Cortex of kidney (tissue), 1 donor: ENCODE measurements at places on chromosomes 2 and 18.

DNA sequence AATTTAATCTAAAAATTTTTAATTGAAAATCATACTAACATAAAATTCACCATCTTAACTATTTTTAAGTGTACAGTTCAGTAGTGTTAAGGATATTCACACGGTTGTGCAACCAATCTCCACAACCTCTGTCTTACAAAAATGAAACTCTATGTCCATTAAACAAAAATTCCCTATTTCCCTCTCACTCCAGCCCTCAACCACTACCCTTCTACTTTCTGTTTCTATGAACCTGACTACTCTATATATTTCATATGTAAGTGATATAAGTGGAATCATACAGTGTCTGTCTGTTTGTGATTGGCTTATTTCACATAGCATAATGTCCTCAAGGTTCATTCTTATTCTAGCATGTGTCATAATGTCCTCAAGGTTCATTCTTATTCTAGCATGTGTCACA, 34.3 kb upstream of the OSBPL6 start:
- no peak for DNase-seq

DNA sequence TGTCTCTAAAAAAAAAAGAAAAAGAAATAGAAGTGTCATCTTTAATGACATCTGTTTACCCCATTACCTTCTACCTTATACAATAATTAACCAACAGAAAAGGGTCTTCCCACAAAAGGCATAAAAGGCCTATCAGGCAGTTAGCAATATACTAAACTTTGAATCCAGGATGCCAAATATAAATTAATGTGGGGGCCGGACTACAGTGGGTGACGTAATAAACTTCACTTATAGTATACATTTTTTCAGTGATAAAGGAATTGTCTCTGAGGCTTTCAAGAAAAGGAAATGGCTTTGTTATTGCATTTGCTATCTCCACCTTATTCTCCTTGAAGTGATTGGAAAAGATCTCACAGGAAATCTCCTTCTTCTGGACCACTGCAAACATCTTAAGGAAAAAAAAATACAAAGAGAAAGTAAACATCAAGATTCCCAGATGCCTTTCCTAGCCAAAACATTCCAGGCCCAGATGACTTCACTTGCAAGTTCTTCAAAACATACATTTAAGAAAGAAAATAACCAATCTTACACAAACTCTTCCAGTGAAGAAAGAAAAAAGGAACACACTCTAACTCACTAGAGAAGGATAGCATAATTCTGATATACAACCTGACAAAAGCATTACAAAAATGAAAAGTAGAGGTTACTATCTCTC, 126.2 kb upstream of the CAB39 start:
- no peak for DNase-seq

- DNase-seq, result no peak
These were observed 6.8 kb downstream of the HTR2B start for GRCh38 chr2:231117922-231118613.

DNA sequence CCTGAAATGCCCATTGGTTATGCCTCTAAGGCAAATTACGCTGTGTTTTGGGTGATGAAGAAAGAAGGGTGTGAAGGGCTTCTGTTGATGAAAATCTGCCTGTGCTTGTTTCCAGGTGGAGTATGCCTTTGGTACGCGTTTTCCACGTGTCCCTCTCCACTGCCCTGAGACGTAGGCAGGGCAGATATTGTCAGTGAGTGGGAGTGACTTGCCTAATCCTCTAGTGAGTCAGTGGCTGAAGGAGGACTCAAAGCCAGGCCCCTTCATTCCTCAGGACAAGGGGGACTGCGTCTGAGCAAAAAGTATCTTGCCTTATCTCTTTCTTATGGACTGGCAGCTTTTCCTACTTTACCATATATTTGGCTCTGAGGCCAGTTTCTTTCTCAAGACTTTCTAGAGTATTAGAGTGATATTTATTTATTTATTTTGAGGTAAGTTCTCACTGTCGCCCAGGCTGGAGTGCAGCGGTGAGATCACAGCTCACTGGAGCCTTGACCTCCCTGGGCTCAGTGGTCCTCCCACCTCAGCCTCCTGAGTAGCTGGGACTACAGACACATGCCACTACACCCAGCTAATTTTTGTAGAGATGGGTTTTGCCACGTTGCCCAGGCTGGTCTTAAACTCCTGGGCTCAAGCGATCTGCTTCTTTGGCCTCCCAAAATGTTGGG, 10.2 kb downstream of the RALB start:
- no peak for DNase-seq

DNA sequence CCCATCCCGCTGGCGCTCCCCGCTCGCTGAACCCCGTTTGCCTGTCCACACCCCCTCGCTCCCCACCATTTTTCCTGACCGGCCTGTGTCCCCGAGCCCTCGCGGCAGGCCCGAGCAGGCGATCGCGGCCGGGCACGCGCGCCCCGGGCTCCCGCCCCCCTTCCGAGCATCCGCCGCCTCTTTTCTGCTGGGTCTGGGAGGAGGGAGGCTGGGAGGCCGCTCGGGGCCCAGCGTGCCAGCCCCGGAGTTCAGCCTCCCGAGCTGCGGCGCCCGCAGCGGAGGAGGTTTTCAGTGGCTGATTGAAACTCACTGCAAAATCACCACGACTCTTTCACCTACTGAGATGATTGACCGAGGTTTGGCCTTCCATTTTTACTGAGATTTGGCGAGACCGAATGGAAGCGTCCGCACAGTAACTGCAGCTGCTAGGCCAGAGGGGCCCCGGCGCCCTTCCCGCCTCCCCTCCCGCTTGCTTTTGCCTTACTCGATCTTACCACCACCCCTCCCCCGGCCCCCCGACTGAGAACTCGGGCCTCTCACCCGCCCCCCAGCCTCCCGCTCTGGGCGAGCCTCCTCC, 4.8 kb downstream of the SOX11 start:
- DNase-seq, result no peak

GRCh38 chr2:229407170-229407569, 136.1 kb upstream of the PID1 start:
- no peak for DNase-seq

- DNase-seq, result no peak
These were observed 311.4 kb downstream of the PTPRM start for GRCh38 chr18:7878265-7879211.

- no peak for DNase-seq
These were observed 97.1 kb upstream of the PXDN start for GRCh38 chr2:1841461-1841860.

DNA sequence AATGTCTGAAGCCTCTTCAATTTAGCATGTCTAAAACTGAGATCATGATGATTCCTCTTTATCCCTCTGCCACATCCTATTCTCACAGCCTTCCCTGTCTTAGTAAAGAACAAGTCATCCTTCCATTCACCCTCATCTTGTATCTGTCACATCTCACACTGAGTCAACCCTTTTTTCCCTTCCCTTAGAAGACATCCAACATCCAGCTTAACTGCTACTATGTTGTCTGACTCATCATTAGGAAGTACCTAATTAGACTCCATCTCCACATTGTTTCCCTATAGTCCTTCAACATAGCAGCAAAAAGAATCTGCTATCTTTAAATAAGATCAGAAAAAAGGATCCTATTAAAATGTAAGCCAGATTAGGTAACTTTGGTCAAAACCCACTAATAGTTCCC, 85.2 kb upstream of the GRB14 start:
- no peak for DNase-seq
